NCI-H1694 treated with DMSO at 0.1 percent for 48 hours (cell line): ENCODE measurements at places on chromosomes 3 and 15.

DNA sequence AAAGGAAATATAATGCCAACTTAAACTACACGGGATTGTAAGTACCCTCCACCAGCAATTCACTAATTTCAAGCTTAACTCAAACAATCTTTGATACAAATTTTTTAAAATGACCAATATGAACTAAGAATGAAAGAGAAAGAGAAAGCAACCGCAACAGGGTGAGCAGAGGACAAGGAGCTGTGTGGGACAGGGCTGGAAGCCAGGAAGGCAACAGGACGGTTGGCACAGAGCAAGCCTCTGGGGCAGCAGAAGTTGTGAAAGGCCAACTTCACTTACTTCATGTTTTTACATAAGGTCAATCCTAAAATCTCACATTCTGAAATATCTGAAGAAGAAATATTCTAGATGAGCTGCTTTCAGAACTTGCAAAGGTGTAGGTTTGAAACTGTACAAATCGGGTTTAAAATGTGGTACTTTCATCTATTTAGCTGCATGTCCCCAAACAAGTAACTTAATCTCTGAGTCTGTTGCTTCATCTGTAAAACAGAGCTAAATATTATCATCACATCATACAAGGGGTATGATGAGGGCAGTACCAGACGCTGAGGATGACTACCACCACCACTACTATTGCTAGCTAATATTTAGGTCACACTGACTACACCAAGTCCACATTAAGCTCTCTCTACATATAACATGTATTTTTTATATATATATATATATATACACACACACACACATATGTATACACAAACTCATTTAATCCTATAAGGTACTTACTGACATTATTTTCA, 101.7 kb downstream of the IGSF11 start:
- DNase-seq = no peak

GRCh38 chr3:66889750-66890494, 108.2 kb upstream of the KBTBD8 start:
- DNase-seq = no peak

DNA sequence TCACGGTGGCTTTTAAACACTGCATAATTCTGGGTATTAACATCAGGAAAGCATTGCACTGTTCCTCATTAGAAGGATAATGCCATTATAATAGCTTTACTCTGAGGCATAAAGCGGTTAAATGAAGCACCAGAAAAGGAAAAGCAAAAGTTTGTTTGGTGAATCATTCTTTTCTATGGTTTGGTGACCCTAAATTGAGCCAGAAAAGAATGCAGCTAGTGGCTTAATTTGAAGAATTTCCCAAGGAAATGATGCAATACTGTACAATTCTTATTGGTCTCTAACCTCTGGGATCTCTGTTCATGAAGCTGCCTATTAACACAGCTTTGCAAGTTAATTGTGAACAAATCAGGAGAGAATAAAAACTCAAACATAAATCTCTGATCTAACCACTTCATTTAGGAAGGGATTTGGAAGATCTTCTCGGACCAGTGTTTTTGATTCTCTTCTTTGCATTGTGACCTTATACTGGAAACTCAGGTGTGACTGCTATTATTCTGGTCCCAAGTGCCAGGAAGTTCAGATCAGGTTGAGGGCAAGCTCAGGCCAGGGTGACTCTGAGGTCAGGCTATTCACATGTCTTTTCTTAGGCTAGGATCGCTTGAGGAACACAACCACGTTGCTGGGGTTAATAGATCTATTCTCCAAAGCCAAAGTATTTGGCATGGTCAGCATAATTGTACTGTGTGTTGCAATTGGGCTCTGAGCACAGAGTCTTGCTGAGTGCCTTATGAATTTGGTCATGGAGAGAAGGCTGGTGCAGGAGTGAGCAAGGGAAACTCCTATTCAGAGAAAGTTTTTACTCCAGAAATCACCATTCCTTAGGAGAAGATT, 11.3 kb upstream of the DLG1 start:
- DNase-seq = no peak

DNA sequence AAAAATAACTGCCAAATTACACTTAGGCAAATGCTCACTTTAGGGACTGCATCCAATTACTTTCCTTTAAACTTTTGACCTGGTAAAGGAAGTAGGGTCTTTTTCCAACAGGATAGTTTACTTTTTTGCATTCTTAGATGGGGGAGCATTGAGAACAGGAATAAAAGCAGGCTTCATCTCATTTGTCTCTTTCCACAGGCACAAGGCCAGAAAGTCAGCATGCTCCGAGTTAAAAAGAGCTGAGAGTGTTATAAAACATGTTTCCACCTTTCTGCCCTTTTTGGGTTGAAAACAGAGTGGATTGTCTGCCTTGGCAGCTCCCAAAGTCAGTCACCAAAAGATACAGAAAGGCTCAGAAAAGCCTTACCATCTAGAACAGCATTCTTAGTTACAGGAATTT, 404.9 kb upstream of the ALCAM start:
- no peak for DNase-seq

- DNase-seq = no peak
Observed at GRCh38 chr3:197578376-197578775, 22.6 kb upstream of the BDH1 start.

DNA sequence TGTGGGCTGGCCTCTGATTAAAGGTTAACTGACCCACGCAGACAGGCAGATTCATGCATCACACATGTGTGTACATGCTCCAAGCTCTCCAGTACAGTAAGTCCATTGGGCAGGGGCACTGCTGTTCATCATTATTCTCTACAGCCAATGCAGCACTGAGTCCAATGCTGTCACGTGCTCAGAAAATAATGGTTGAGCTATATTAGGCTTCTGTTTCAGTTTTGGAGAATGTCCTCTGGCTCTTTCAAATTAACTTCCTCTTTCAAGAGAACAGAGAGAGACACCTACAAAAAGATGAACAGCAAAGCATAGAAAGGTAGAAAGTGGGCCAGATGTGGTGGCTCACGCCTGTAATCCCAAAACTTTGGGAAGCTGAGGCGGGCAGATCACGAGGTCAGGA, 202.6 kb downstream of the MEX3B start:
- DNase-seq = no peak

DNA sequence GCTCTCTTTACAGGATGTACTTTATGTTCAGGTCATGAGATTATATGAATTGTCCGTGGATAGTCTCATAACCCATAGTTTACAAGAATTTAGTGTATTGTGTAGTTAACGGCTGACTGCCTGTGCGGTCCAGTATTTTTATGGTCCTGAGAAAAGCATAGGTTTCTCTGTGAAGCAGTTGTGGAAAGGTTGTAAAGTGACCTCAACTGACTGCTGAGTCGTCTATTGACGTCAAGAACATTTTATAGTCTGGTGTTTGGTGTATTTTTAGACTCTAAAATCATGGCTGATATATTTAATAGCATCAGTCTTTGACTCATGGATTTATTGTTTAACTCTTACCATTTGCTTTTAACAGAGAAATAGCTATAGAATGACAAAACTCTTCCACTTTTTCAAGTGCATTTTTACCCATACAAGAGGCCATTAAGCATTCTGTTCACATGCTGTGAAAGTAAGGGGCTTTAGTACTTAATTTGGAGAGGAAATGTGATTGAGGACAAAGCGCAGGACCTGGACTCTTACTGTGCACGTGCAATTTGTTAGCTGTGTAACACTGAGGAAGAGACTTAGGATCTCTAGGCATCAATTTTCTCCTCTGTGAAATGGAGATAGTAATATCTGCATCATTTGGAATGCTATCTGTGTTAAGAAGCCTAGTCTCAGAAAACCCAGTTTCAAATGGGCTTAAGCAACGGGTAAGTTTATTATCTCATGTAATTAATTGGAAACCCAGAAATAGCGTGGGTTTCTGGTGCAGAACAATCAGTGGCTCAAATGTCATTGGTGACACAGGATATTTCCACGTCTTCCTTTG, 240.8 kb downstream of the NFKBIZ start:
- DNase-seq = no peak

DNA sequence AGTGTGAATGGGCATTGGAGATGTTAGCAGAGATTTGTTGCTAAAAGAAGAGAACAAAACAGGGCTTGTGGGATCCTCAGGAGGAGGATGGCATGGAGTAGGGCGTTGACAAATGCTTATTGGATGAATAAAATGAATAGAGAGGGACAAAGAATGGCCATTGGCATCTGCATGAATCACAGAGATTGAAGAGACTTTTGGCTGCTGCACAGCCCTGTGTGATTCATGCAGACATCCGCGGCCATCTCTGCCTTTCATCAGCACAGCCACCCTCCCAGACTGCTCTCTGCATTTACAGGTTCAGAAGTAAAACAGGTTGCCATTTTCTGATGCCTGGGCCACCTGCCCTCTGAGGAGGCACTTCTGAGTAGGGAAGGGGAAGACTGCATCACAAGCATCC, 397.9 kb downstream of the EPHB1 start:
- DNase-seq = no peak

- no peak for DNase-seq
Observed at GRCh38 chr3:50229490-50229889, 6.5 kb upstream of the GNAI2 start.

DNA sequence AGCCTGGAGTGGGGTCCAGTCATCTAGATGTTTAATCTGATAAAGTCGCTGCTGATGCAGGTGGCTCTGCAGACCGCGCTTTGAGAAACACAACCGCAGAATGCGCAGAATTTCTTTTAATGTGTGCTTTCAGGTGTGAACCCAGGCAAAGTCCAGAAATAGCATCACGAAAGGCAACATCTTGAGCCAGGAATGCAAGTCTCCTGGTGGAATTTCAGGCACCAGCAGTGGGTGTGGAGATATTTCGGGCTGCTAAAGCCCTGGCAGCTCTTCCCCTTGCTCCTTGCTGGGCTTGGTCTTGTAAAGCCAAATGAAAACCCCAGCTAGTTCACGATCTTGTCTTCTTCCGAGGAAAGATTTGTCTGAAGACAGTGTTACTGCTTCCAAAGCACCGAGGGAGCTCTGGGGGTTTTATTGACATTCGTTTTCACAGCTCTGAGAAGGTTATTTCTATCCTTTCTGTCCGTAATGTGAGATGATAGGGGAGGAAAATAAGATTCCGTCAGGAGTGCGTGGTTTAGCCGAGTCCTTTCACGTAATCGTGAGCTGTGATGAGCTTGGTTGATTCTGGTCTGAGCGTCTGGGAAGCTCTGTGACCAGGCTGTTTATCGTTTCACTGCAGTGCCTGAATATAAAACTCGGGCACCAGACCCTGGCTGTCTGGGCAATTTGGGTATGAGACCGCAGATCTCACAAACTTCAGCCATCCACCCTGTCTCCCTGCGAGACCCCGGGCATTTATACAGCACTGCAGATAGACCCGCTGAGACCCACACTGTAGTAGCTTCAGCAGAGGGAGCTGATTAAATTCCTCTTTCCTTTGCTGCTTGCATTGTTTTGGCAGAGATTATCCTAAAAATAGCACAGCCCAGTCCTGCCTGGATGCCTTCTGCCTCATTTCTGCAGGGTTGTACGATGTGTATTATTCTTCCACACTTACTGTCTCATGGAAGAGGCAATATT, 67.0 kb upstream of the SLC25A26 start:
- no peak for DNase-seq

- no peak for DNase-seq
Observed at GRCh38 chr3:151580591-151580990, 119.7 kb upstream of the IGSF10 start.

- DNase-seq = no peak
Observed at GRCh38 chr3:39166134-39166710, 12.8 kb upstream of the CSRNP1 start.

GRCh38 chr3:16513141-16514020, at the start of gene RFTN1:
Gene RFTN1 (minus strand): TSS chr3:16513699. CDS start chr3:16493869, 19,830 bp downstream.
- DNase-seq = no peak
